ENCODE measurements at places on chromosomes 7 and 10.

- peak; percentile 1 for DNase-seq
Measured at GRCh38 chr10:132539431-132539839, 1.8 kb downstream of the INPP5A start.

- DNase-seq, result no peak
Measured at GRCh38 chr10:44006771-44007170, 358.1 kb upstream of the ZNF32 start.

GRCh38 chr7:85521108-85521694 is 334.3 kb upstream of the SEMA3D start:
- DNase-seq, result no peak

DNA sequence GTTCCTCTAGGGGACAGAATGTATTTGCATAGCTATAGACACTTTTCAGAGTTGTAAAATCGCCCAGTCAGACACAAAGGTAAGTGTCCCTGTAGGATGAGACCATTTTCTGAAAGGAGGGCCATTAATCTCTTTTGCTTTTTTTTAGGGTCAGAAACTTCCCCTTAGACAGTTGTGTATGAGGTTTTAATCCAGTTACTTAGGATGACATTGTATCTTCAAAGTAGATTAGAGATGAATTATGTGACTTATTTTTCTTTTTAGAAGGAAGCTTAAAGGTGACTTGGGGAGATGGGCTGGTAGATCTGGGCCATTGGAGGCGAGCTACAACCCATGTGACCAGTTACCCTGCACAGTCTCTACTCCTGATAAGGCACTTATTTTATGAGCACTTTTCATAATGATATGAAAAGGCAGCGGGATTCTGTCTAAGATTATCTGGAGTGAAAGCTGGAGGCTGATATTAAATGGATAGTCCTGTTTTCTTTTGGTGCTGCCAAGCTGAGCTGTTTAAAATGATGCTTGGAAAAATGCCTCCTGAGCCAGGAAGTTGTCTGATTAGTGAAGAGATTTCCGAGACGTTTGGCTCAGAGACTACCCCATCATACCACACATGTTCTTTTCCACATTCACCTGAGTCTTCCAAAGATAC is 264.3 kb downstream of the AUTS2 start:
- no peak for DNase-seq

DNA sequence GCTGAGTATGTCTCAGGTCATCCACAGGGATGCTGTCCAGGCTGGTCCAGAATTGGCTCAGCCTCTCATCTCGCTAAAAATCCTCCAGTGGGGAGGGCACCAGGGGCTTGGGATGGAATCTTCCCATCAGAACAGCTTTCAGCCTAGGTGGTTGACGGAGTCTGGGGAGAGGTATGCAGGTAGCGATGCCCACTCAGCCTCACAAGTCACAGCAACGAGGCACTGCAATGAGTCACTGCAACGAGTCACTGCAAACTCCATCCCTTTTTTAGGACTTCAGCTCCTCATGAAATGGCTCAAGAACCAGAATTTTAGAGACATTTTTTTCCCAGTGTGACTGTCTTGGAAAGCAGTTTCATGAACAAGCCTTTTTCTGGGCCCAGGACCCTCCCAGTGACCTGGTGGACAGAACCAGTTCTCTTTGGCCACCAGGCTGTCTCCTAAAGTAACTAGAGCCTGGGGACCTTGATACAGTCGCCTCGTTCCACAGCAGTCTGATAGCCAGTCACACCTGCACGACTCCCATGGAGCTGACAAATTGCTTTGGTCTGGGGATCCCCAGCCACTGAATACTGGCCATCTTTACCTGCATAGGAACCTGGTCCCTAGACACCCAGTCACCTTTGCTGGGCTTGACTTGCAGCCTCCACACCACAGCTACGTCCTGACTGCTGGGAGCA is 41.3 kb upstream of the PPP2R2D start:
- no peak for DNase-seq

DNA sequence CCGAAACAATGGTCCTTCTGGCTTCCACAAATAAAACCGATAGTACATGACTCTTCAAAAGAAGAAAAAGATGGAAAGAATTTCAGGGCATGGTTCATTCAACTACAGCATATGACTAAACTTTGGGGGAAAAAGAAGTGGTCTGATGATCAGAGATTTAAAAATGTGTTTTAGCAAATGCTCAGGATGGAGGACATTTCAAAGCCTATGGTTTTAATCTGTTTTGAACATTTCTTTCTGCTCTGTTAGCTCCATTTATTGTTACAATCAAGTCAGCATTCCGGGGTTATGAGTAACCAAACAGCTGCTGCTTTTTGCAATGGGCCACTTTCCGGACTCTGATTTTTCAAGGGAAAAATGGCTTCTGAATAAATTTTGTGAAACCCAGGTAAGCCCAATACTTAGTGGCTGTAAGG is 142.4 kb downstream of the CUBN start:
- no peak for DNase-seq

GRCh38 chr7:154960063-154960790 is 42.7 kb downstream of the PAXIP1 start:
- no peak for DNase-seq

GRCh38 chr7:106281127-106281526 is 3.7 kb downstream of the NAMPT start:
- no peak for DNase-seq

DNA sequence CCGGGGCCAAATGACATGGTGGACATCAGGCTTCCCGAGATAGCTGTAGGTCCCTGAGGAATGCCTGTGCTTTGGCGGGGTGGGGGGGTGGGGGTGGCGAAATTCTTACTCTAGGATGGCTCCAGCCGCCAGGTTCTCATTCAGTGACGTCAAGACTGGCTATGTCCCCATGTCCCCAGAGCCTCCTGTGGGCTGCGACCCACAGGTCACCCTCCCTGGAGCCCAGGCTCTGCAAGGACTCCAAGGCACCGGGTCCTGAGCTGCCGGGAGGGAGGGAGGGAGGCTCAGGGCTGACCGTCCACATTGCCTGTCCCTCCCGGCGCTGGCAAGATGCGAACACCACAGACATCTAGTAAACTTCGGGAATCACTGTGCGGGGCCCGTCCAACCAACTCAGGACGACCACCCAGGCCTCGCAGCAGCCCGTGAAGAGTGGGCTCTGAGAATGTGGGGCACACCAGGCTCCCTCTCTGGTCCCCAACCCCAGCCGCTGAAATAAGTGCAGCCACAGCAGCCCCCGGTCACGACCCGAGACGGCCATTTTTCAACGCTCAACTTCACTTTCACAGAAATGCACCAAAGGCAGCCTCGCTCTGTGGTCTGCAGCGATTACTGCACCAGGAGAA is 12.6 kb downstream of the GPR146 start:
- no peak for DNase-seq

GRCh38 chr7:40327873-40328272 is 193.1 kb downstream of the SUGCT start:
- DNase-seq, result no peak

GRCh38 chr7:14048889-14049288 is 59.4 kb upstream of the ETV1 start:
- peak; percentile 16 for DNase-seq

- no peak for DNase-seq
Measured at GRCh38 chr10:36313142-36313541, 671.0 kb upstream of the FZD8 start.

DNA sequence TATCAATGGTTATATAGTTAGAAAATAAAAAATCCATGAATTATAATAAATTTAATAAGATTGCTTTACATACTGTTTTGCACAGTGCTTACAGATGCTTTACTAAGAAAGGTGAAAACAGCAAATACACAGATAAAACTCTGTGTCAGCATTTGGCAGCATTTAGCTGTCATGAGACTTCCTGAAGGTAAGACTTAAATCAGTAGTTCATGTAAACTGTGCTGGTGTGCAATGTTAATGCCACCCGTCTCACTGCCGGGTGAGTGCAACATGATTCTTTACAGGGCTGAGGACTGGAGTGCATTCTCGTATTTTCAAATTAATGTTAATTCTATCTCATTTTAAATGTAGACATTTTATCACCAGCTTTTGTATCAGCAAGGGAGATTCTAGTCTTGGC is 326.2 kb upstream of the POT1 start:
- DNase-seq, result no peak

DNA sequence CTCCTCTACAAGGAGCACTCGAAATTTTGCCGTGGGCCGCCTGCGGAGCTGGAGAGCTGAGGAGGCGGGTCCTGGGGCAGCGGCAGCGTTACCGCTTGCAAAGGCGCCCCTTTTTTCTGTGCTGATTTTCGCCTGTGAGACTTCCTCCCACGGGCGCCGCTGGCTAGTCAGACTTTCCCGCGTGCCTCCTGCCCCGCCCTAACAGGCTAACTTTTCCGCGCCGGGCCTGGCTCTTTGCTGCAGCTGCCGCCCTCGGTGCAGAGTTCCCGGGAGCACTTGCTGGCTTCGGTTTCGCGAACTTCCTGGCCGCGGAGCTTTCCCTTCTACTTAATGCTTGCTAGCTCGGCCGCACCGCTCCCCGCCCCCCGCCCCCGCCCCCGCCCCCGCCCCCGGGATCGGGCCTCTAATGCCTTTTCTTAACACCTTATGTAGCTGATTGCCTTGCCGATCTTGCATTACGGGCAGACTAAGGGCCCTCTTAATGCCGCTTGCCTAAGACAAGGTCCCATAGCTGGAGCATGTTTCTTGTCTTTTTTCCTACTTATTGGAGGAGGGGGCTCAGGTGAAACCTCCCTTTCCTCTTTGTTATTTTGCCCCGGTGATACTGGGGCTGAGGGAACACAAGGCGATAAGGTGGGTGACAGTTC is 37.9 kb upstream of the RASGEF1A start:
- DNase-seq, result no peak

- DNase-seq, result no peak
Measured at GRCh38 chr7:154880513-154880912, 122.4 kb downstream of the PAXIP1 start.

DNA sequence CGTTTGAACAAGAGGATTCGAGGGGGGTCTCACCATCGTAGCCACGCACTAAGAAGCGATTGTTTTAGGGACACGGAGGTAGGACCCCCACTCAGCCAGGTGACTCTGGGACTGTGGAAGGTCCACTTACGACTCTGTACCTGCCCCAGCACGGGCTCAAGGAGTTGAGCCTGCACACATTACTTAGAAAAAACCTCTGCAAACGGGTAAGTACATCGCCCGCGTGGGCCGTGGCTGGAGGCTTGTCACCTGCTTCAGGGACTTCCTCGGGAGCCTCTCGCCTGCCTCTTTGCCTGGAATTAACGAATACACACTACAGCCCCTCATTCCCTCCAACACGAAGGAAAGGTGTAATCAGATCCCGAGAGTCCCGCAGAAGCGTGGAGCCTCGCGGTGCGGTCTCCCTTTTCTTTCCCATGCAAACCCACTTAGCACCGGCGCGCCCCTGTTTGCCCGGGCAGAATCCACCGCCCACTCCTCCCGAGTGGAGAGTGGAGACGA is 826 bp downstream of the PODXL start:
- DNase-seq, result no peak

DNA sequence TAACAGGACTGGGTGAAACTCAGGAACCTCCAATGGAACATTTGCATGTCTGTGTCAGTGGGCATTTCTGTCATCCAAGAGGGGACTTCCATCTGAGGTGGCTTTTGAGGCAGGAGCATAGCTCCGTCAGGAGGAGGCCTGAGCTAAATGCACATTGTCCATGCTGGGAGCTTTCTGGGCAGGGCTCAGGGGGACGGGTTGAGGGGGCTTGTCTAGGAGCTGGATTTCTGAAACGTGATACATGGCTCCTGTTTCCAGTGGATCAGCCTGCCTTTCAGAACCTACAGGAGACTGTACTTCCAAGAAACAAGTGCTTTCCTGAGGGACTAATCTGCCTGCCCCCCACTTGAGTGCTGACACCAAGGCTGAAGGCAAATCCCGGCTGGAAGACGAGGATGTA is 40.5 kb upstream of the GDF10 start:
- DNase-seq, result no peak

DNA sequence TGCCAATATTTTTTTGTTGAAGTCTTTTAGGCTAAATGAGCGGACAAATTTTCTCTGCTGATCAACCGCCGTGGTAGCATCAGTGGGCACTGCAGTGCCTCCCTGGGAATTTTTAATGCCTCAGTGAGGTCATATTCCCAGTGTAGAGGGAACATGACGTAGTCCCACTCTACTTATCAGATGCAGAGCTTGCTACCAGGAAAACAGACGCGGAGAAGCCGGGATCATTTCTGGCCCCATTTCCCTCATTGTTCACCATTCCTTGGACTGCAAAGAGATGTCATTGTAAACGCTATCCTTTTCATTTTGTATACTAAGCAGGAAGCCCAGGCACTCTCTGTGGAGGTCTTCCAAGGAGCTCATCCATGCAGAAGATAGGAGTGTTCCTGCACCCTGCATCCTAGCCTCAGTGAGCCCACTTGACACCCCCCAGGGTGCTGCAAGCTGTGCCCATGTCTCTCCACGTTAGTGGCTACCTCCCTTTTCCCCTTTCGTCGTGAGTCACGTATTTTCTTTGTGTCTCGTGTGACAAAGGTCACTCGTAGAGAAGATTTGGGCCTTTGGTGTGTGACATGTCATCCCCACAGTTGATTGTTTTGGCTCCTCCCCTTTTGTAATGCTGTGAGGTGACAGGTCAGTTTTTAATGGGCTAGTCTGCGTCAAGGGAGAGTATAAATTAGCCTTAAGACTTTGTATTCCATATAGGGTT is 145.5 kb downstream of the TCF7L2 start:
- DNase-seq, result no peak

GRCh38 chr7:767941-768731 is 41.1 kb upstream of the PRKAR1B start:
- DNase-seq, result peak; percentile 97

DNA sequence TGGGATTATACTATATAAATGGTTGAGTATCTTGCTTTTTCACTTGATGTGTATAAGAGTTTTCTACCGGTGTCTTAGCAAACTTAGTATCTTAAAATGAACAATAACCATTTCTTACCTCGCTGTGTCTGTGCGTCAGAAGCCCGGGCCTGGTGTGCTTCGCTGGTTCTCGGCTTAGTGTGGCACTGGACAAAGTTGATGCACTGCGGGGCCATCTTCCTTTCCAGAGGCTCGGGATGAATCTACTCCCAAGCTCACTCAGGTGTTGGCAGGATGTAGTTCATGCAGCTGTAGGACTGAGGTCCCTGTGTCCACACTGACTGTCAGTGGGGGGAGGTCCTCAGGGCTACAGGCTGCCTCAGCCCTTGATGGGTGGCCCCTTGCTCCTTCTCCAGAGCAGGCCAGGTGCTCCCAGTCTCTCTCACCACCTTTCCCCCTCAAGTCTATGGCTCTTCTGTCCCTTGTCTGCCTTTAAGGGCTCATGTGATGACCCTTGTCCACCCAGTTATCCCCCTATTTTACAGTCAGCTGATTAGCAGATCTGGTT is 227.8 kb downstream of the GLRX3 start:
- no peak for DNase-seq

DNA sequence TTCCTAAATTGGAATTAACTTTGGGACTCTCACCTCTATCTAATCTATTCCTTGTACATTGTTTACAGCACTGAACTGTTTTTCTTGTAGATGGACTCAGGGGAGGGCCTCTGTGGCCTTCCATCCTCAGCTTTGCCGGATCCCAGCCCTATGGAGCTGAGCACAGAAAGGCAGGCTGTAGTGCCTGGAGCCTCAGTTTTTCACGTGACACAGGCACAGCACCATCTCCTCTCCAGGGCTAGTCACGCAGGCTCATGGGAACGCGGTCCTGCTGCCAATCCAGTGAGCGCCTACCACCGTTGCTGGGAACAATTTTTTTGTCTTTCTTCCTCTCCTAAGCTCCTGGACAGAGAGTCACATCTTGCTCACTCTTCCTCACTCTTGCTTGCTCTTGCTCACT is 75.6 kb upstream of the DDC start:
- no peak for DNase-seq

All from NCI-H2029 treated with DMSO at 0.1 percent for 48 hours (cell line).